NCI-H774 (cell line): ENCODE measurements at places on chromosomes 3 and 15.

GRCh38 chr3:159987291-159987711 is 1.3 kb upstream of the IL12A start:
- no peak for DNase-seq

DNA sequence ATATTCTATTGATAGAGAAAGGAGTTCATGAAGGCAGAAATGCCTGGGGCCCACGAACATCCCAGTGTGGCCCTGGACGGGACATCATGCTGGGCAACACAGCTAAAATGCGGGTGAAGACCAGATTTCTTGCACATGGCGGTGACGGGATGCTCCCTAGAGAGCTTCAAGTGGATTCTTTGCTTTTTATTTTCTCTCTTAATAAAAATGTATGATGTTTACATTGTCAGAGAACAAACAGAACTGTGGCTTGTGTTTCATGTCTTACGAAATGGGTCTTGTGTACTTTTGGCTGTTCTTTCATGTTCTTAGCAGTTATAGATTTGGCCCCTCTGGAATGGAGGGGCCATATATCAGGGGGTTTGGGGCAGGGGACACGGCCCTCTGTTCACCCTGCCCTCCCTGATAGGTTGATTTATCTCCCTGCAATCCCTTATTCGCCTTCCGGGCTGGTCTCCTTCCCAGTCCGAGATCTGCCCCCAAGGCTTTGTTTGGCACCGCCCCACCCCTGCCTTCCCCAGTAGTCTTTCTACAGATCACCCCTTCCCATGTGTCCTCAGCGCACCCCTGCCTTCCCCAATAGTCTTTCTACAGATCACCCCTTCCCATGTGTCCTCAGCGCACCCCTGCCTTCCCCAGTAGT is 68.7 kb upstream of the CGNL1 start:
- DNase-seq = no peak

- DNase-seq = no peak
Measured at GRCh38 chr15:41161336-41161735, 45.3 kb upstream of the INO80 start.

- DNase-seq = no peak
Measured at GRCh38 chr3:16299746-16300145, 34.7 kb downstream of the OXNAD1 start.
